ENCODE measurements at places on chromosomes 11 and 22.

- no peak for DNase-seq
These were observed 76.2 kb upstream of the CADM1 start for GRCh38 chr11:115580416-115580815.

GRCh38 chr11:78465169-78465942, 47.7 kb upstream of the GAB2 start:
- peak; percentile 29 for DNase-seq

GRCh38 chr22:44151676-44152075, 29.0 kb upstream of the PARVG start:
- no peak for DNase-seq

- DNase-seq, result no peak
These were observed 41.9 kb downstream of the BCR start for GRCh38 chr22:23222033-23222792.

GRCh38 chr11:2209900-2210321, 38.3 kb upstream of the TH start:
- peak; percentile 4 for DNase-seq

DNA sequence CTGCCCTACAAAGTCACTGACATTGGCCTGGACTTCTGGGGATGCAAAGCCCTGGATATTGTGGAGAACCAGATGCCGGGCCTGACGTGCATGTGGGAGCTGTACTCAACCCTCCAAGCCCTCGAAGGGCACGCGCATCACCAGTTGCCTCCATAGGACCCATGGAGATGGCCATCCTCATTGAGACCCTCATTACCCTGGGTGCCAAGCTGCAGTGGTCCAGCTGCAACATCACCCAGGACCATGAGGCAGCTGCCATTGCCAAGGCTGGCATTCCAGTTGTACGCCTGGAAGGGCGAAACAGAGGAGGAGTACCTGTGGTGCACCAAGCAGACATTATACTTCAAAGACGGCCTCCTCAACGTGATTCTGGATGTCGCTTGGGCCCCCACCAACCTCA, 1.9 kb downstream of the CCDC83 start:
- no peak for DNase-seq

Measured in central memory CD8-positive, alpha-beta T cell (primary cell).